ENCODE measurements at places on chromosomes 1 and 21.

DNA sequence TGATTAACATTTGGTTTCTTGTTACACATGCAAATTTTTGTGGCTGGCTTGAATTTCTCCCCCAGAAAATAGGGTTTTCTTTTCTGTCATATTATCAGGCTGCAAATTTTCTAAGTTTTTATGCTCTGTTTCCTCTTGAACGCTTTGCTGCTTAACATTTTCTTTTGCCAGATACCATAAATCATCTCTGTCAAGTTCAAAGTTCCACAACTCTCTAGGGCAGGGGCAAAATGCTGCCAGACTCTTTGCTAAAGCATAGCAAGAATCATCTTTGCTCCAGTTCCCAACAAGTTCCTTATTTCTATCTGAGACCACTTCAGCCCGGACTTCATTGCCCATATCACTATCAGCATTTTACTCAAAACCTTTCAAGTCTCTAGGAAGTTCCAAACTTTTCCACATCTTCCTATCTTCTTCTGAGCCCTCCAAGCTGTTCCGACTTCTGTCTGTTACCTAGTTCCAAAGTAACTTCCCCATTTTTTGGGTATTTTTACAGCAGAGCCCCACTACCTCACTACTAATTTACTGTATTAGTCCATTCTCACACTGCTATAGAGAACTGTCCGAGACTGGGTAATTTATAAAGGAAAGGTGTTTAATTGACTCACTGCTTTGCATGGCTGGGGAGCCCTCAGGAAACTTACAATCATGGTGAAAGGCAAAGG lies 486.9 kb upstream of the NCAM2 start:
- DNase-seq: no peak

- DNase-seq: no peak
Measured at GRCh38 chr1:9595968-9596340, 7.2 kb downstream of the TMEM201 start.

DNA sequence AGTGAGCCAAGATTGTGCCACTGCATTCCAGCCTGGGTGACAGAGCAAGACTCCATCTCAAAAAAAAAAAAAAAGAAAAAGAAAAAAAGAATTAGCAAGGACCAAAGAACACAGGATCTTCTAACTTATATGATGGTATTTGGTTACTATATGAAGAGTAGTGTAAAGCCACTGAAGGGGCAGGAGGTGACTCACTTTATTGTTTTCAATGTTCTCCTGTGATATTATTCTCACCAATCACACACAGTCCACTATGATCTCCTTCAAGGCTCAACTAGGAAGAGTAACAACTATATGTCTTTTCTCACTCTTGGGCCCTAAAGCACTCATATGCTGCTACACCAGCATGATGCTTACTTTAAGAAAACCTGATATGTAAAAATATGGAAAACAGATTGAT lies 26.7 kb downstream of the RC3H1 start:
- DNase-seq: no peak

- no peak for DNase-seq
Measured at GRCh38 chr1:48730164-48730910, 46.4 kb downstream of the BEND5 start.

DNA sequence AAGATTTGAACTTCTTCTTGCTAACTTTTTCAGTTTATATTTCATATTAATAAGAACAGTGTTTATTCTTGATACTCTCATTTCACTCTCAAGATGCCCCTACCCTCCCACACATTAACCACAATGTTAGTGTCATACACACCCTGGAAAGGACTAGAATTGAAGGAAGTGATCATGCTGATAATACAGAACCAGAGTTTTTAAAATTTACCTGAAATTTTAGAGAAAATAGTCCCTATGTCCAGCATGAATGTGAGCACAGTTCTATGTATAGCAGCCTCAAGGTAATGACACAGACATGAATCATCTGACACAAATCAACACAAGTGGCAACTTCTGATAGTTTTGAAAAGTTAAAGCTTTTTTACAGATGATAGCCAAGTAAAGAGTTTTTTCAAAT lies 26.0 kb downstream of the RGS1 start:
- no peak for DNase-seq

DNA sequence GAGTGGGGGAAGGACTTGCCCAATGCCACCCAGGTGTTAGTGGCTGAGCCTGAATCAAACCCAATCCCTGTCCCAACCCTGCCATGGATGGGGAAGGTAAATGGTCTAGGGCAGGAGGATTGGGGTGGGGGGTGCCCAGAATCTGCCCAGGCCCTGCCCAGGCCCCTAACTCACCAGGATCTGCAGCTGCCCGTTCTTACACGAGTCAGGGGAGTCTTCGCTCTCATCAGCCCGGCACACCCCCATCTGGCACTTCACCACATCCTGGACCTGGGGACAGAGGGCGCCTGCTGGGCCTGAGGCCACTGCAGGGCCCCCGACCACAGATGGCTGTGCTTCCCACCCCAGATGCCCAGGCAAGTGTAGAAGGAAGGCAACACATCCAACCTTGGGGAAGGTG lies 28.5 kb upstream of the COL16A1 start:
- DNase-seq: no peak

GRCh38 chr1:245987577-245987976 lies 519.5 kb downstream of the SMYD3 start:
- no peak for DNase-seq

GRCh38 chr1:59368008-59368670 lies 71.2 kb downstream of the FGGY start:
- no peak for DNase-seq

DNA sequence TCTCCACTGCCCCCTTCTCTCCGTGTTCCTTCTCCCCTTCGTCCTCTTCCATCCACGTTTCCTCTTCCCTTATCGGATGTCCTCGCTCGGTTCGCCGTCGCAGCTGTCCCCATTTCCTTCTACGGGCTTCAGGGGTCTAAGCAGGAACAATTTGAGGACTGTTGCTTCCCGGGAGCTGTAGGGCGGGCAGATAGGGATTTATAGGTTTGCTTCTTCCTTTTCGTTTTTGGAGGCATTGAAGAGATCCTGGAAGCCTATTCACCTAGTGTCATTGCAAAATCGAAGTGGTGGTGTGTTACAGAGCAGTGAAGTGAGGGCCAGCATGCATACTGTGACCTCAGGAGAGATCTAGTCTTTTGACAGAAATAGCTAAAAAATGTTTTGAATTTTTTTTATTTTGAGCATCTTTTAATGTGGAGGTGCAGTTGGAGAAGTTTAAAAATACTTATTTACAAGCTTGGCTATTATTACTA lies 897 bp downstream of the ZYG11B start:
- no peak for DNase-seq

DNA sequence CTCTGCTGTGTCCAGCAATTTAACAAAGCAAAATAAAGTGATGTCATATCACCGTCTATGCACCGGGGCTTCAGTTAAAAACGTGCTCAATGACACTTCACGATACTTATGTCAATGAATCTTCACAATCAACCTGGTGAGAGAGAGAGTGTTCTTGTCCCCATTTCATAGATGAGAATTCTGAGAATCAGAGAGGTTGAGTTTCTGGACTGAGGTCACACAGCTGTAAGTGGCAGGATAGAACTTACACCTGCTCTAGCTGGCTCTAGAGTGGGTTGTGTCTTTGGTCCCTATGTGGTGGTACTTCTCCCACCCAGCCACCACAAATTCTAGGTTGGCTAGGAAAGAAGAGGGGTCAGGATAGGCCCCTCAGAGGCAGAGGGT lies 5.2 kb downstream of the NTRK1 start:
- no peak for DNase-seq

- no peak for DNase-seq
Measured at GRCh38 chr21:21182401-21183010, 184.3 kb downstream of the NCAM2 start.

DNA sequence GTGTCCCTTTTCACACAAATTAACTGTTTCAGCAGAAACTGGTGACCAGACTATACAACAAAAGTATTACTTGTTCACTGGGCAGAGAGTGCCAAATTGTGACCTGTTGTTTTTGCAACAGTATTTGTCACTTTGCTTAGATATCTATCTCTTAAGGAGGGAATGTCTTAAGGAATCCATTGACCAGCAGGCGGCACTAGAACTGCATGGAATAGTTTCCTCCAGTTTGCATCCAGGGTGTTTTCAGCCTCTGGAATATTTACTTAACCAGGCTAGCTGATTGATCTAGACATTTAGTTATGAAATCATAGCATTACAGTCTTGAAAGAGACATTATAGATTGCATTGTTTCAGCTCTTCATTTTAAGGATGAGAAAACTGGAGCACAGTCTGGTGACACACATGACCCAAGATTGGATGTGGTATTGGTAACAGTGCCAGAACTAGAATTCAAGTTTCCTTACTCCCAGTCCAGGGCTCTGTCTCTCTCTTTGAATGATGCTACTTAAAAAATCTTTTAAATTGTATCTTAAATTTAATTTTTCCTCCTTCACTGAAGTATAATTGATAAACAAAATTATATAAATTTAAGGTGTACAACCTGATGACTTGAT lies 16.9 kb downstream of the RPTN start:
- DNase-seq: no peak

- no peak for DNase-seq
Measured at GRCh38 chr21:19463966-19464365, 1060.4 kb upstream of the TMPRSS15 start.

DNA sequence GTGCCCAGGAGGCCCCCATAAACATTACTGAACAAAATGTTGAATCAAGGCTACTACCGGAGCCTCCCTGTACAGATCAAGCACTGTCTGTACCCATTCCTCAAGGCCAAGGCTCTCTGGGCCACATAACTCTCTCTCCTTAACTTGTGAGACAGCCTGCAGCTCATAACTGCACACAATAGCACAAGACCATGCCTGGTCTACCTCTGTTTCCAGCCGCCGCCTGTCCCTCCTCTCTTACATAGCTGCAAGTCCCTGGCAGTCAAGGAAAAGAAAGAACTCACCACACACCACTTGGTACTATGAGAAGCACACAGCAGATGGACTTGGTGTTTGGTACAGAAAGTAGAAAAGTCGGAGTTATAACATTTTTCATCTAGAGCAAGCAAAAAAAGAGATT lies 91.1 kb downstream of the SSBP3 start:
- no peak for DNase-seq

DNA sequence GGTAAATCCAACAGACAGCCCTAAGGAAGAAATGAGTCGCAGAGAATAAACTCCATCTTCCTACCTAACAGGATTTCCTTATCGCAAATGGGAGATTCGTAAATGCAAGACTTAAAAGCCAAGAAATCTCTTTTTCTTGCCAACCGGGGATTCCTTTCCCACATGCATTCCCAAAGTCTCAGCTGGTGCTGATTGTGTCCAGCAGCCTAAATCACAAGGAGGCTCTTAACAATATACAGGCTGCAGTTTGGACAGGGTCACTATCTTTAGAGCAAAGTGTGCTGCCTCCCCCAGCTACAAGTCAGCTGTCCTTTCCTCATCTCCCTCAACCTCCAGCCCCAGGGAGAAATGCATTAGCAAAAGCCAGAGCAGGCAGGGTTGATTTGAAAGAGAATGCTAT lies 189.8 kb upstream of the PLXNA2 start:
- no peak for DNase-seq

DNA sequence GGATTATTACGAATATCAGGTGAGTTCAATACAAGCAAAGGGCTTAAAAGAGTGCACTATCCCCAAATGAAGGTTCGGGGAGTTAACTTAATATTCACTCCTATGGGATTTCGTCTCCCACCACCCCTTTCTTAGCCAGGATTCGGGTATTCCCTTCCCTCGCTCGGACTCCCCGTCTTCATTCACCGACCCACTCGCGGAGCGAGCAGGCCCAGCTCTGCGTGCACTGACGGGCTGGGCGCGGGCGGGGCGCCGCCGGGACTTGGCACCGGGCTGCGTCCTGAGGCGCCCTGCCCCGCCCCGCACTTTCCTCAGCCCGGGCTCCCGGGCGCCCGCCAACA lies 7.7 kb upstream of the MPZL1 start:
- no peak for DNase-seq

- DNase-seq: no peak
Measured at GRCh38 chr1:28417441-28417922, 47.9 kb downstream of the PHACTR4 start.

- DNase-seq: no peak
Measured at GRCh38 chr1:150820730-150821512, 12.9 kb upstream of the CTSK start.
